Myocyte (in vitro differentiated cells): ENCODE measurements at places on chromosomes 16 and 17. TPM values are rescaled to one million over a fixed set of nuclear protein-coding genes. Genes with fewer than 3 reads are reported as not detected.

DNA sequence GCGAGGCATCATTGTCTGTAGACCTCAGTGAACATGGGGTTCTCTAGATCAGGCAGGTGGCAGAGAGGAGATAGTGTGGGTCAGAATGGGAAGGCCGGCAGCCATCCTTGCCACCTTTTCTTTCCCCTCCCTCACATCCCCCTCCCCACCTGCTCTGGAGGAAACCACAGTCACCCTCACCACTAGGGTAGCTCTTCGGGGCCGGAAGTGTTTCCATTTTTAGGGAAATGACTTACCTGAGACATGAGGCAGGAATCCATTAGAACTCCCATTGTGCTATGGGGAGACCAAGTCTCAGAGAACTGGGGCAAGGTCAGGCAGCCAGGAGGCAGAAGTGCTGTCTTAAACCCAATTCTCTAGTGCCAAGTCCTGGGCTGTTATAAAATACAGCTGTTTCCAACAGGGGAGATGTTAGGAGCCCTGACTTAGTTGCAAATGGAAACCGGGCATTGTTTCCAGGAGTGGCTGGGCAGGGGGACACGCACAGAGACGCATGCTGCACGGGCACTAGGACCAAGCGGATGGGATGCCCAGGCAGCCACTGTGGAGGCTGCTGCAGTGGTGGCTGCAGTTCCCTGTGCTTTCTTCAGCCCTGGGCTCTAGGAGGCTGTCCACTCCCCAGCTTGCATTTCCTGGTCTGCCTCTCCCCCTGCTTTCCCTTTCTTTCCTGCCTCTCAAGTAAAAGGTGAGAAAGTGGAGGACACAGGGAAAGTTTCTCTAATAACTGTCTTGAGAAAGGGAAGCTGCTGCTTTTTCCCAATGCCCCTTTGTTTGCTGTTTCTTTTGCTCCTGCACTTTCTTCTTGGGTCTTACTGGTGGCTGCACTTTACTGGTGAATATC, 2.8 kb downstream of the HAS3 start:
- no peak for DNase-seq

DNA sequence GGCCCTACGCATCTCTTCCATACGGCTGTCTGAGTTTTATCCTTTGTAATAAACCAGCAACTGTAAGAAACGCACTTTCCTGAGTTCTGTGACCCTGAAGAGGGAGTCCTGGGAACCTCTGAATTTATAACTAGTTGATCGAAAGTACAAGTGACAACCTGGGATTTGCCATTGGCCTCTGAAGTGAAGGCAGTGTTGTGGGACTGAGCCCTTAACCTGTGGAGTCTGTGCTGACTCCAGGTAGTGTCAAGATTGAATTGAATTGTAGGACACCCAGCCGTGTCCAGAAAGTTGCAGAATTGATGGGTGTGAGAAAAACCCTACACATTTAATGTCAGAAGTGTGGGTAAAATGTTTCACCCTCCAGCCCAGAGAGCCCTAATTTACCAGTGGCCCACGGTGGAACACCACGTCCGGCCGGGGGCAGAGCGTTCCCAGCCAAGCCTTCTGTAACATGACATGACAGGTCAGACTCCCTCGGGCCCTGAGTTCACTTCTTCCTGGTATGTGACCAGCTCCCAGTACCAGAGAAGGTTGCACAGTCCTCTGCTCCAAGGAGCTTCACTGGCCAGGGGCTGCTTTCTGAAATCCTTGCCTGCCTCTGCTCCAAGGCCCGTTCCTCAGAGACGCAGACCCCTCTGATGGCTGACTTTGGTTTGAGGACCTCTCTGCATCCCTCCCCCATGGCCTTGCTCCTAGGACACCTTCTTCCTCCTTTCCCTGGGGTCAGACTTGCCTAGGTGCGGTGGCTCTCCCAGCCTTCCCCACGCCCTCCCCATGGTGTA, 1.5 kb downstream of the GAA start:
- no peak for DNase-seq

DNA sequence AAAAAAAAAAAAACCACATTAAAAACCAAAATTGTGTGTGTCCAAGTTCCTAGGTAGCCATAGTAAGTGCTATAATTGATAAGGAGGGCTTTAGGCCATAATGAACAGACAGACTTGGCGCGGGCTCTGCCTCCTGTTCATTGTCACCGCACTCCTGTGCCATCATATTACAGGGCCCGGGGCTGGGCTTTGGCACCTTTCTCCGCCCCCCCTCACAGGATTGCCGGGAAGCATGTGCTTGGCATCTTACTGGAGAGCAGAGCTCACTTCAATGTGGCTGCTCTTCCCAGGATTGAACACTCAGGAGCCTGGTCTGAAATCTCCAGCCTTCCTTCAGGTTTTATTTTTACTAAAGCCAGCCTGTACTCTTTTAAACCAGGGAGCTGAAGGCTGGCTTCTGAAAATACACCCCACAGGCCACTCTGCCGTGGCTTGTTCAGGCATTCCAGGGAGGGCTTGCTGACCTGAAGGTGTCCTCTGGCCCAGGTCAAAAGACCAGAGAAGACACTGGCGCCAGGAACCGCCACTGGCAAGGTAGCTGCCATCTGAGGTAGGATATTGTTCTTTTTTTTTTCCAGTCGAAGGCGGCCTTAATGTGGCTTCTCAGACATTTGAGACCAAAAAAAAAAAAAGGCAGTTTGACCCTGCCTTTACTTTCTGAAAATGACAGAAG, 39.3 kb downstream of the DHRS7B start:
- peak; percentile 56 for DNase-seq

FAM117A gene
- total RNA-seq = 21.0 and 27.9 TPM in 2 replicates

- DNase-seq = no peak
Observed at GRCh38 chr16:69929480-69929879, 21.7 kb upstream of the CLEC18A start.

DNA sequence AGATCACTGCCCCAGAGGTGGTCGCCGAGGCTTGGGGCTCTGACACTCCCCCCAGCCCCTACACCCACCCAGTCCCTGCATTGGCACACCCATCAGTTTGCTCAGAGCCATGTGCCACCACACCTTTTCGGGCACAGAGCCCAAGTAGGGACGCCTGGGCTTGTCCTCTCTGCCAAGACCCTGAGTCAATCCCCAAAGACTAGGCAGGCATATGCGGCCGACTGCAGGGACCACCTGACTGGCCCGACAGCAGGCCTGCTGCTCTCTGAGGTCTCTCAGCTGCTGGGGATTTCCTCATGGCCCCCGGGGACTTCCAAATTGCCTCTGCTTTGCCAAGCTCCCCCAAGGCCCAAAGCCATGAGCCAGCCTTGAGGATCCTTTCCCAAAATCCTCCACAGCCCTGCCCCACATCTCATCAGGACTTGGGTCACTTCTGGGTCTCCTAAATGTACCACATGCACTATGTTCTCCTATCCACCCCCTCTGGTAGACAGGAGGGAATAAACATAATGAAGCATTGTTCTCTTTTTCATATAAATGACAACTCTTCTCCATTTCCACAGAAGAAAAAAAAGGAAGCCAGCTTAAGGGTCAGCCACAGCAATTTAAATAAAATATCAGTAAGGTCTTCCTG, 30.6 kb downstream of the MYO18A start:
- DNase-seq = peak; percentile 82

TBC1D28 gene
- not detected in 2 replicates for total RNA-seq

DNA sequence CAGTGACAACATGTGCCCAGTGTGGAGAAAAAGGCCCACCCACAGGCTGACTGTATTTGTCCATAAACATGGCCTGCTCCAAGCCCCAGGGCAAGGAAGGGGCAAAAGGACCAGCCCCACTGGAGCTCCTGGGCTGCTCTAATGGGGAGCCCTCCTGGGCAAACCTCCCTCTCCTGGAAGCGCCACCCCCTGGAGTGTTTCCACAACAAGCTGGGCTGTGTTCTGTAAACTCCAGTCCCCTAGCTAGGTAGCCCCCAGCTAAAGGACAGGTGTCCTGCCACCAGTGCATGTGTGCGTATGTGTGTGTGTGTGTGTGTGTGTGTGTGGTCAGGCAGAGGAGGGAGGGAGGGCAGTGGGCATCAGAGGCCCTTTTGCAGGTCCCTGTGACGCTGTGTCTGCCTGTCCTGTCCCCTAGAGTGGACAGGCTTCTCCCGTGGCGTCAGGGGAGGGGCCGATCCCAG, 11.3 kb upstream of the STAC2 start:
- DNase-seq = no peak

DNA sequence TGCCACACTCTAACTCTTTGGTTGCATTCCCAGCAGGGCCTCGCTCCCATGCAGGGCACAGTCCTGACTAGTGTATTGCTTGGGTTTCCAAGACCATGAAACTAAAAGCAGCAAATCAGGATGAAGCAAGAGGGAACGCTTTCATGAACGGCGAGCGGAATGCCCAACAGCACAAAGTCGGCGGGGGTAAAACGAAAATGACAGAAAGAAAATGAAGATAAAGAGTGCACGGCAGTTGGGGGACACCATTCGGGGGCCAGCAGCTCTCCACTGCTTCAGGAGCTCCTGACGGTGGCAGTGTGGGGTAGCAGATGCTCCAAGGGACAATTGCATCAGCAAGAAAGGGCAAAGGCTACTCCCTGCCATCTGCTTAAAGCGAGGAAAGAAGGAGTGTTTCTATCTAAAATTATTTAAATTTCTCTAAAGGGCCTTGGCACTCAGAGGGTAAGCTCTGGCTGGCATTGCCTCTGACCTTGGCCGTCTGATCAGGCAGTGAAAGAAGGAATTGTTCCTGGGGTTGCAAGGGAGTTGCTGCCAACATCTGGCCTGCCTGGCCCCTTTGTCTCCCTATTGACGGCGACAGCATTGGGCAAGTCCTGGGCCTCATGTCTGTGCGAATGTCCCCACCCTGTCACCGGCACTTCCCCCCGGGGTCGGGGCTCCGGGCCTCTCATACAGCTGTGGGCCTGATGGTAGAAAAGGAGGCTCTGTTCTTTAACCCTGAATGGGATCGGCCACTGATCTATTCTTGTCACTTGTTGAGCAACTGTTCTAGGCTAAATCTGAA, 138.2 kb downstream of the CMIP start:
- DNase-seq = peak; percentile 55

DNA sequence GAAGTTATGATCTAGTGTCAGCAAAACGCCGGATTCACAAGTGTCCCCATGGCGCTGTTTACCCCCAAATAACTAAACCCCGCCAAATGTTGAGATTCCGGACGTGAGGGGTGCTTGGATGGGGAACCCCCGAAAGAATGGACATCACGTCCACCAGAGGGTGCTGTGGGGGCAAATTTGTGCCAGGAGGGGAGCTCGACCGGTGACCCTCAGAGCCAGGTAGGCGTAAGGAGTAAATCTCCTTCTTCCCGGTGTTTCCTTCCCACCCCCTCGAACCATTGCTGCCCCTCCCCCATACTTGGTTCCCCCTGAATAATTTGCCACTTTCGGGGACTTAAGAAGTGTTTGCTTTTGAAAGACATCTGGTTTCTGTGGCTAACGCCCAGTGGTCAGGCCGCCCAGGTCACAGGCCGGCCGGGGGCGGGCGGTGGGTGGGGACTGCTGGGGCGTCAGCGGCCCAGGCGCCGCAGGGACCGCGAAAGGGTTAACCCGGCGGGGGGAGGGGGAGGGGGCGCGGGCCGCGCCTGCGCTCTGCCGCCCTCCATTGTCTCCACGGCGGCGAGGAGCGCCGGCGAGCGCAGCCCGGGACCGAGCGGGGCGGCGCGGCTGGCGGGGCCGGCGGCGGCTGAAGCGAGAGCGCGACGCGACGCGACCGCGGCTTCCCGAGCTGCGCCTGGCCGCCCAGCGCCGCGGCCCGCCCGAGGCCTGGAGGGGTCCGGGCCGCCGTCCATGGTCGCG, at the start of gene ZNRF1:
TSS of gene ZNRF1 (plus strand) at position 544 of the 738 bp plus-strand sequence. CDS start 648 bp downstream, outside the sequence.
- DNase-seq = peak; percentile 85

OR1D2 gene
- not detected in 2 replicates for total RNA-seq

HBA1 gene
- 0.83 TPM in 1 of 2 replicates, not detected in the other for total RNA-seq
